BJ (cell line): ENCODE measurements at places on chromosomes 5 and 9.

DNA sequence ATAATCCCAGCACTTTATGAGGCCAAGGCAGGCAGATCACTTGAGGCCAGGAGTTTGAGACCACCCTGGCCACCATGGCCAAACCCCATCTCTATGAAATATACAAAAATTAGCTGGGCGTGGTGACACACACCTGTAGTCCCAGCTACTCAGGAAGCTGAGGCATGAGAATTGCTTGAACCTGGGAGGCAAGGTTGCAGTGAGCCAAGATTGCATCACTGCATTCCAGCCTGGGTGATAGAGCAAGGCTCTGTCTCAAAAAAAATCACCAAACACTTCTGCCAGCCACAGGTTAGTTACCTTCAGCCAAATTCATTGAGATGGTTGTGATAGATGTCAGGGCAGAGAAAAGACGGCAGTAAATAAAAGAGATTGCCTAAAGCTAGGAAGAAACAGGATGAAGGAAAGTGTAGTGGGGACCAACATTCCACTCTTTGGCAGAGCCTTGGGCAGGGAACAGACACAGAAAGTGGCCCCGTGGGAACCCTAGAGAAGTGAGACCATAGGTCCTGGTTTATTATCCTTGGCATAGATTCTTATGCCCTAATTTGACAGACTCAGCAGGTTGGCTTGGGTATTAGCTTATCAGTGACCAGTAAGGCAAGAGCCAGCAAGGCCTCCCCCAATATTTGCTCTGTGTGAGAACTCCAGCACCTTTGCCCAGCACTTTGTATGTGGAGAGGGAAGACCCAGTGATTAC lies 5.5 kb upstream of the CEP120 start:
- no peak for DNase-seq

GRCh38 chr9:129702589-129703520 lies 37.4 kb downstream of the PRRX2 start:
- DNase-seq, result peak; percentile 95

DNA sequence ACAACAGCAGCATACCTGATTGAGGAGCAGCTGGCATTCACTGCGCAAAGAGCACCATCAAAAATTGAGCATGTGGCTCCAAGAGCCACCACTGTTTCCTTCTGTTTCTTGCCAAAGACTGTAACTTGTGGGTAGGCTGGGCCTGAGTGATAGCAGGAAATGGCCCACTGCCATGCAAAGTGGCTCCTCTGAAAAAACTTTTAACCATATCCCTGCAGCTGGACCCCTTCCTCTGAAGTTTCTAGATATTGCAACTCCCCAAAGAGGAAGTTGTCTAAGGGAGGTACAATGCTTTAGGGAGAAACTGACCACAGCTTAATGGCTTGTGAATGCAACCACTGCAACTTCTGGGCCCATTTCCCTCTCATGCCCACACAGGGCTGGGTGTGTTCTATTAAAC lies 355.4 kb upstream of the PDE4D start:
- DNase-seq, result no peak

DNA sequence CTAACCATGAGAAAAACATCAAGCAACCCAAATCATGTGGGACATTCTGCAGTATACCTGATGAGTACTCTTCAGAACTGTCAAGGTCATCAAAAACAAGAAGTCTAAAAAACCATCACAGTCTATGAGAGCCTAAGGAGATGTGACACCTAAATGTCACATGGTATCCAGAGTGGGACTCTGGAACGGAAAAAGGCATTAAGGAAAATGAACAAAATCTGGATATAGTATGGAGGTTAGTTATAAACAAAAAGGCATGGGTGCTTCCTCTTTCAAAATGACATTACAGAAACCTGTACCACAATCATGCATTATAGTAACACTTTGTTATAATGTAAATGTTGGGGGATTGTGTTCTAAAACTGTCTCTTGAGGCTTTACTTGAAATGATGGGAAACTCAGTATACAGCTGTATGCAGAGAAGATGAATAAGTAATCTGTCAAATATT lies 47.4 kb downstream of the PRKACG start:
- DNase-seq, result no peak

DNA sequence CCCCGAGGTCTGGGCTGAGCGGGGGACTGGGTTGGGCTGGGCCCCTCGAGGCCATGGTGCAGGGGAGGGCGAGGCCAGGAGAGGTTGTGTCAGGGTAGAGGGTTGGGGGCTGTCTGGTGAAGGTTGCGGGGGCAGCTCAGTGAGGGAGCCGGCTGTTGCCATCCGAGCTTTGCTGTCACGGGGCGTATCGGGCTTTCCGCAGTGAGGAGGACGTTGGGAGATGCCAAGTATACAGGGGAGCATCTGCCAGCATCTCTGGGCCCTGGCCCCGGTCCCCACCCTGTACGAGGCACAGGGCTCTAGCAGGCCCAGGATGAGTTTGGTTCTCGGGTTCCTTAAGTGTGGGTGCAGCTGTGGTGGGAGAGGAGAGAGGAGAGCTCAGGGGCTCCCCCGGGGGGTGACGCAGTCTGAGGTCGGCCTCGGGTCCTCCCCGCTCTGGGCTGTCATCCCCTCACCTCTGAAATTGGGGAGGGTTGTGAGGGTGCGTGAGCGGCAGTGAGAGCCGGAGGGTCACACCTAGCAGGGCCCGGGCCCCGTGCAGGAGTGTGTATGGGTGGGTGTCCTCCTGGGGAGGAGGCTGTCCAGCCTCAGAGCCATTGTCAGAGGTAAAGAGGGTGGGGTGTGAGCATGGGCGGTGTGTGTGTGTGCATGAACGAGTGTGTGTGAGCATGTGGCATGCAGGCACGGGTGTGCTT lies 87.3 kb downstream of the COL5A1 start:
- DNase-seq, result no peak

DNA sequence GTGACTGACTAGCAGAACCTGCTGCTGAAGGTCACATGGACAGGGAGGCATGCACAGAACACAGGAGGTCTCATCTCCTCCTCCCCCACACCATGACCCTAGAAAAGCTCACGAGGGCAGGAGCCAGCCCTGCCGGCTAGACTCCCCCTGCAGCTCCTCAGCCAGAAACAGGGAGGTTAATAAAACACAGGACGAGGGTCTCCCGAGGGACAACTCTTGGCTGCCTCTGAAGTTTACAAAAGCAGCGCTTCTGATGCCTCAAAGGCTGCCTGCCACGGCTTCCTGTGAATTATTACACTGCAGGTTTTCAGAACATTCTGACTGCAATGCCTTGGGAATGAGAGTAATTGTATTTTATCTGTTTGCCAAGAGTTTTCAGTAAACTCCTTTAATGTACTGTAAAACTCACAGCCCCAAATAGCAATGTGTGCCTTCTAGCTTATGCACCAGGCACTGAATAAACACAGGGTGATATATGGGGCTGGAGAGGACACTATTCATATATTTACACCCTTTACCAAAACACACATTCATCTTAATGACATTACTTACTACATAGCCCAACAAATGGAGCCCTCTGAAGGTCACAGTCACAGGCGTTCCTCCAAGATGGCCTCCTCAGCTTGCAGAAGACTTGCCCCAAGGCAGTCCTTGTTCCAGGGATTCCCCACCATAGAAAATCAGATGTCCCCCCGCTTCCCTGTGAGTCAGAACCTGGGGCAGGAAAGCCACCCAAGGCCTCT lies 83.7 kb downstream of the C5orf15 start:
- no peak for DNase-seq

- DNase-seq, result no peak
These were observed 54.6 kb upstream of the ECM2 start for GRCh38 chr9:92590377-92590776.

GRCh38 chr9:97237311-97237786 lies 70.1 kb upstream of the CCDC180 start:
- no peak for DNase-seq

GRCh38 chr9:93463638-93464248 lies 10.4 kb upstream of the FAM120AOS start:
- no peak for DNase-seq

DNA sequence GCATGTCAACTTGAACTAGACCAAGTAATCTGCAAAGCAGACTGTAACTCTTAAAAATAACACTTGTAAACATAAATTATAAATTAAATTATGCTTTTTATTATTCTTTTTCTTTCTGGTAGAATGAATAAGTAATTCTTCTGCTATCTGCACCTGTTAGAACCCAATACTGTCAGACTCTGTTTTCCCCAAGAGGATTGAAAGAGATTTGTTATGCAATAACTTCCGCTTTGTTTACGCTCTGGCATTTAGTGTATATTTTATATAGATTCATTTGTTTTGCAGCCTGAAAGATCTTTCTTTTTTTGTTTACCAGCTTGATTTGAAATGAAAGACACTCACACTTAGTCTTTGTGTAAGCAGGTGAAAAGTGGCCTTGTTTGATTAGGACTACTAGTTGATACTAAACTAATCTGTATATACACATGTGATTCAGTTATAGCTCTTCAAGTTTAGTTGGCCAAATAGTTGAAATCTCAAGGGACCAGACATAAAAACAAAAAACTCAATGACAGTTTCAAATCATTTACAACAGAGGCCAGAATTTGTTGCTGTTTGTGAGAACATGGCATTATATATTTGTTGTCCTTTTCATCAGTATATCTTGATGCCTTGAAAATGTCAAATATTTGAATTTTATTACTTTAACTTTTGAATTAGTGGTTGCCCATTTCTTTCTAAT lies 155.8 kb downstream of the PBX3 start:
- no peak for DNase-seq

DNA sequence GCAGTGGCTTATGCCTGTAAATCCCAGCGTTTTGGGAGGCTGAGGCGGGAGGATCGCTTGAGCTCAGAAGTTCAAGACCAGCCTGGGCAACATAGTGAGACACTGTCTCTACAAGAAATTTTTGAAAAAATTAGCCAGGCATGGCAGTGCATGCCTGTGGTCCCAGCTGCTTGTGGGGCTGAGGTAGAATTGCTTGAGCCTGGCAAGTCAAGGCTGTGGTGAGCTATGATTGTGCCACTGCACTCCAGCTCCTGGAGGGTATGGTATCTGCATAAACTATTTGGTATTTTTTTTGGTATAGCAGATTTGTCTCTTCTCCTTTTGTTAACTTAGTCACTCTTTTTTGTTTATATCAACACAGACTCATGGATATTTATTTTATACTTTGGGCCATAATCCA lies 61.5 kb upstream of the TEX48 start:
- no peak for DNase-seq

DNA sequence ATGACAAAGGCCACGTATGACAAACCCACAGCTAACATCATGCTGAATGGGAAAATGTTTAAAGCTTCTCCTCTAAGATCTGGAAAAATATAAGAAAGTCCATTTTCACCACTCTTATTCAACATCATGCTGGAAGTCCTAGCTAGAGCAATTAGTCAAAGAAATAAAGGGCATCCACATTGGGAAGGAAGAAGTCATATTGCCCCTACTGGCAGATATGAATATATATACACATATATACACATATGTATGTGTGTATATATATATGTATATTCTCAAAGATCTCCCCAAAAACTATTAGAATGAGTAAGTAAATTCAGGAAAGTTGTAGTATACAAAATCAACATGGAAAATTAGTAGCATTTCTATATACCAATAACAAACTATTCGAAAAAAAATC lies 17.1 kb downstream of the APBA1 start:
- no peak for DNase-seq

GRCh38 chr5:142883438-142883837 lies 113.3 kb downstream of the ARHGAP26 start:
- no peak for DNase-seq

GRCh38 chr9:130235558-130236435 lies 29.8 kb upstream of the HMCN2 start:
- no peak for DNase-seq

- no peak for DNase-seq
These were observed 9.7 kb upstream of the RORB start for GRCh38 chr9:74487395-74487794.

DNA sequence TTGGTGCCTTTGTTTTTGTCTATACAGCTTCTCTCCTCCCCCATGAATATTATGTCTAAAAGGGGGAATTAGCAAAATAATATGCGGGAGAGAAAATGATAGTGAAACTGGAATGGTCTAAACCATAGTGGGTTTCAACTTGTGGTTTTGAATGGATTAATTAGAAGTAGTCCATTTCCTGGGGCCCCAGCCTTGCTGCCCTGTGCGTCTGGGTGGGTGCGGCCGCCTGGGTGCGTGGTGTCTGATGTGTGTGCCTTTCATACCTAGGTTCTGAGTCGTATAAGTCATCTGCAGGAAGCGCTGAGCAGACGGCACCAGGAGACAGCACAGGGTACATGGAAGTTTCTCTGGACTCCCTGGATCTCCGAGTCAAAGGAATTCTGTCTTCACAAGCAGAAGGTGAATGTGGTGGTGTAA lies 120.0 kb upstream of the CACNA1B start:
- DNase-seq, result peak; percentile 35

DNA sequence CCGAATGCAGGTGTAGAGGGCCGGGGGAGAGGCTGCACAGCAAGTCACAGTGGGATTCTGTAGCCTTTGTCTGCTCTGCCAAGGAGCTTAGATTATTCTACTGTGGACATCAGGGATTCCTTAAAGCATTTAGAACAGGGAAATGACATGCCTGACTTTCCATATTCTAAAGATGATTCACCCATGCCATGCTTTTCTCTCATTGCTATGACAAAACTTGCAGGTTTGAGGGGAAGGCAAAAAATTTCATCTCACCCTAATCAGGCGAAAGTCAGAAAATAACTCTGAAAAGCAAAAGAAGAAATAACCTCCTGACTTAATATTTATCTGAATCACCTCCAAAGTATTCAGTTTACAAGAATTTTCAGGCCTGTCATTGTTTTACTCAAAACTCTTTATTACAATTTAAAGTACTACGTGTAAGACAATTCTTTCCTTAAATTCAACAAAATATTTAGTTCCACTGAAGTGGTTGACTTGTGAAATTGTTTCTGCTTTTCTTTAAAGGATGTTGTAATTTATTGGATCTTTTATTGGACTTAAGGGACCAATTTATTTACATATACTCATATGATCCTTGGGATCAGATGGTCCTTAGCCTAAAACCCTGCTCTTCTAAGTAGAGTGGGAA lies 30.0 kb upstream of the GAS1 start:
- DNase-seq, result peak; percentile 66

- no peak for DNase-seq
These were observed 65.1 kb upstream of the IQGAP2 start for GRCh38 chr5:76337953-76338451.

- DNase-seq, result no peak
These were observed 142.4 kb upstream of the IRX4 start for GRCh38 chr5:2024986-2025721.

DNA sequence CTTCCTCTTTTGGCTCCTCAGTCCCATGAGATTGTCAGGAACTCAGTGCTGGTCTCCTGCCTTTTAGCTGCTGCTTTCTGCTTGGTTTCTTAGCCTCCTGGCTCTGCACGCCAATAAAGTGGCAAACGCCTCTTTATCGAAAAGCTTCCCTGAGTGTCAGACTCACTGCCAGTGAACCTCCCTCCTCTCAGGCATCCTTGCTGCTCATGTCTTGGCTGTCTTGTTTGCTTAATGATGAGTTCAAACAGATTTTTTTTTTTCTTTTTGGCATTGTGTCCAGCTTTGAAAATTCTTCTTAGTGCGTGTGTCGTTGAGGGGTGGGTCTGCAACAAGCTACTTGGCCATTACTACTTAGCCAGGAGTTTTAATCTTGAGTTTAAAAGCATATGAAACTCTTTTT lies 14.9 kb downstream of the RASGRF2 start:
- DNase-seq, result no peak
